ENCODE measurements at places on chromosomes 7 and 10. TPM values are rescaled to one million over a fixed set of nuclear protein-coding genes. Genes with fewer than 3 reads are reported as not detected.
A peak's percentile ranks its signal among the peaks of the same experiment; 100 is the strongest.

- no peak for DNase-seq
Measured at GRCh38 chr10:58262766-58263165, 4.9 kb downstream of the IPMK start.

- DNase-seq = no peak
Measured at GRCh38 chr10:7491230-7491629, 80.4 kb upstream of the SFMBT2 start.

DNA sequence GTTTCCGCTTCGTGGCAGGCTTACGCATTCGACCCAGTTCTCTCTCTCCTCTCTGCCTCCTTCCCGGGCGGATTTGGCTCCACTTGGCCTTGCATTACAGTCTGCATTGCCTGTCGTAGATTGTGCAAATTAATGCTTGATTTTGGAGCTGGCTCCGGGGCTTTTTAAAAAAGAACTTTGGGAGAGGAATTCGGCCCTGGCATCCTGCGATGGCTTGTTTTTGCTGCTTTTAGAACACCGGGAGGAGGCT lies 767 bp downstream of the EIF4EBP2 start:
- peak; percentile 12 for DNase-seq

GRCh38 chr10:119608316-119609155 lies 11.8 kb upstream of the TIAL1 start:
- peak; percentile 24 for DNase-seq

GRCh38 chr7:52382731-52383130 lies 652.7 kb upstream of the POM121L12 start:
- no peak for DNase-seq

The CCDC146 gene
- total RNA-seq = not detected

DNA sequence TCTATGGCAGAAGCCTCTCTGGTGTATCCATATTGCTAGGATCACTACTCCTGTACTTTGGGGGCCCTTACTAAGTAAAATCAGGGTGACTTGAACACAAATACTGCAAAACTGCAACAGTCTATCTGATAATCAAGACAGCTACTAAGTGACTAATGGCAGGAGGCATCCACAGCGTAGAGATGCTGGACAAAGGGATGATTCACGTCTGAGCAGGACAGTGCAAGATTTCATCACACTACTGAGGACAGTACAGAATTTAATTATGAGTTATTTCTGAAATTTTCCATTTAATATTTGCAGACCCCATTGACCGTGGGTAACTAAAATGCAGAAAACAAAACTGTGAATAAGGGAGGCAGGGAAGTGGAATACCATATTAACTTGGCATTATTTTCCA lies 10.4 kb downstream of the CUL2 start:
- peak; percentile 42 for DNase-seq

The CNPY1 gene
- not detected for total RNA-seq

- no peak for DNase-seq
Measured at GRCh38 chr7:45717537-45718235, 143.5 kb downstream of the ADCY1 start.

DNA sequence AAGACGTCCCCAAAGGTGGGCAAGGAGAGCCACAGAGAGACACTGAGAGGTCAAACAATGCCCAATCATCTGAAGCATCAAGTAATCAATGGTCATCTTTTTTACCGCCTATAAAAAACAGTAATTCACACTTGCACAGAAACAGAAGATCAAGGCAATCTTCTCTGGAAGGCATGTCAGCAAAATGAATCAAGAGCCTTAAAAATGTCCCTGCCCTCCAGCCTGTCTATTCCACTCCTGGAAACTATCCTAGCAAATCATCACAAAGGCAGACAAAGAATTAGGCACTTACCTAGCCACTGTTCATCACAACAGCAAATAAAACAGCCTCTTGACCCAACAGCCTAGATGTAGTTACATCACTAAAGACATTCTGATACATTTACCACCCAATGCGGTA lies 48.9 kb downstream of the FAM53B start:
- DNase-seq = no peak

DNA sequence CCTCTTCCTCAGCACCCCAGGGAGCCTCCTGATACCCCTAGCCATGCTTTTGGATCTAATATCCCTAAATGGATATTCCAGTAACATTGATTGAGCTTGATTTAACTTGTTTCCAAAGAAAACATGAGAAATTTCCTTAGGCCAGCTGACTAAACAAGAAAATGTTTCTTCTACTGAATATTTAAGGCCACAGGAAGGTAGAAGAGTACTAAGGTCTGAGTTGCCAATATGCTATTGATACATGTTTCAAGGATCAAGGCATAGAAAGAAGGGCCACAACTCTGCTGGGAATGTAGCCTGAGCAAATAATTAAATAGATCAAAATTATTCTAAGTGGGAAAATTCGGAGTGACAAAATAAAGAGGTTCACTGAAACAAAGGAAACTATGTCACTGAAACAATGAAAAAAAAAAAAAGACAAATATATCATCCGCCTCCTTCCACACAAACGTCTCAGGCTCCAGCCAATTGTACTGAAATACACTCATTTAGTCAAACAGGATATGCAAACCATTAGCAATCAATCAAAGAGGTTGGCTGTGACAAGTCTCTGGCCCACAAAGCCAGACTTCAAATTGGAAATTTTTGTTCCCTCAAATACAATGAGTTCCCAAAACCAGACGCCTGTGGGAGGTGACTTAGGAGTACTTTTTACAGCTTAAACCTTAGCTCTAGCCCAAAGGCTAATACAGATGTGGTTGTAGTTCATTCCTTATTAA lies 396.2 kb downstream of the HTR7 start:
- DNase-seq = no peak

GRCh38 chr10:5561704-5562645 lies 37.2 kb downstream of the CALML3 start:
- no peak for DNase-seq

Data from MG63 (cell line).